ENCODE measurements at places on chromosomes 5 and 9. TPM values are rescaled to one million over a fixed set of nuclear protein-coding genes. Genes with fewer than 3 reads are reported as not detected.

The CD274 gene
- 3.1 TPM for total RNA-seq

The SUSD3 gene
- total RNA-seq: 4.1 TPM

The IFNK gene
- not detected for total RNA-seq

The PCDHB10 gene
- total RNA-seq: 0.17 TPM

The NR4A3 gene
- 0.08 TPM for total RNA-seq

The KIAA0825 gene
- 1.5 TPM for total RNA-seq

The CCDC180 gene
- 3.1 TPM for total RNA-seq

The KCNMB1 gene
- total RNA-seq: 0.14 TPM

The FOXI1 gene
- total RNA-seq: not detected

DNA sequence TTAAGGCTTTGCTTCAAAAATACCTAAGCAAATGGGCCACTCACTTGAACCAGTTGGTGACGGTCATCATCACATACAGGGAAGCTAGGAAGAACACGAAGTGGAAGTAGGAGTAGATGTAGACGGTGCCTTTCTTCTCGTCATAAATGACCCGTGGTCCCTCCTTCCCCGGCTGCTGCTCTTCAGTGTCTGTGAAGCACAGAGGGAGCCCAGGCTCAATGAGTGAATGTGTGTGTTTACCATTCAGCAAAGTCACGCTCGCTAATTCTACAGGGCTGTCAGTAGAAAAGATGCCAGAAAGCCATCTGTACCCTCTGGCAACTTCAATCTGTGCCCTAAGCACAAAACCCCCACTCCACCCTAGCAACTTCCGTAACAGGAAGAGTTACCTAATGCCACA, 109.8 kb downstream of the SERINC5 start:
- DNase-seq: no peak
- H3K4me1 ChIP-seq: no peaks in the 10 kb centered on the region
- no peak overlapping the region for H3K27ac ChIP-seq

DNA sequence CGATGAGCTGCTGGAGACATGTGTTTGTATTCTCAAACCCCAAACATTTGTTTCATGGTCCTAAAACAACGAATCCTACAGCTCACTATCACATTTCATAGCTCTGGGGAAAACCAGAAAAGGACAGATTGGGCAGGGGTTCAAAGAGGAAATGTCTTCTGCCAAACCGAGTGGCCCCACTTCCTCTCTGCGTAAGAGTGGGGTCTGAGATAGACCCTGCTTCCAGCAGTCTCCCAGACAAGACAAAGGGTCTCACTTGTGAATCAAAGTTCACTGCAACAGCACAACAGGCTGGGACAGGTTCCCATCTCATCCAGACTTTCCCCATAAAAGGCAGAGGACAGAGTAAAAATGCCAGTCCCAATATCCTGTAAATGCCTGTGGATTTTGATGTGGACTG, 276.2 kb upstream of the SLC24A2 start:
- H3K4me3 ChIP-seq: no peak overlapping the region
- H3K36me3 ChIP-seq: no peaks in the 10 kb centered on the region
- no peaks in the 10 kb centered on the region for H3K4me1 ChIP-seq
- H3K27me3 ChIP-seq: no peaks in the 10 kb centered on the region

- H3K4me3 ChIP-seq: no peak overlapping the region
- H3K27me3 ChIP-seq: peaks cover 3% of the 10 kb centered on the region
- H3K36me3 ChIP-seq: no peaks in the 10 kb centered on the region
- no peaks in the 10 kb centered on the region for H3K4me1 ChIP-seq
- no peak overlapping the region for H3K27ac ChIP-seq
These were observed 44.7 kb upstream of the DMAC1 start for GRCh38 chr9:7844242-7844641.

- no peaks in the 10 kb centered on the region for H3K36me3 ChIP-seq
- H3K4me1 ChIP-seq: no peaks in the 10 kb centered on the region
- no peak for DNase-seq
- no peak overlapping the region for H3K4me3 ChIP-seq
- no peak overlapping the region for H3K27ac ChIP-seq
These were observed 421.9 kb downstream of the CDH10 start for GRCh38 chr5:24222876-24223275.

- H3K27ac ChIP-seq: no peak overlapping the region
- no peak for DNase-seq
- no peaks in the 10 kb centered on the region for H3K36me3 ChIP-seq
These were observed 72.8 kb downstream of the MED27 start for GRCh38 chr9:132006677-132007370.

- DNase-seq: no peak
- H3K36me3 ChIP-seq: no peaks in the 10 kb centered on the region
- H3K27me3 ChIP-seq: no peaks in the 10 kb centered on the region
- H3K27ac ChIP-seq: no peak overlapping the region
- peaks cover 4% of the 10 kb centered on the region for H3K4me1 ChIP-seq
These were observed 27.7 kb upstream of the SCGB3A1 start for GRCh38 chr5:180618829-180619562.

GRCh38 chr9:92640398-92641091, 29.4 kb downstream of the IPPK start:
- peaks cover 76% of the 10 kb centered on the region for H3K36me3 ChIP-seq
- H3K27ac ChIP-seq: no peak overlapping the region
- H3K4me3 ChIP-seq: no peak overlapping the region
- no peaks in the 10 kb centered on the region for H3K4me1 ChIP-seq
- no peak for DNase-seq

DNA sequence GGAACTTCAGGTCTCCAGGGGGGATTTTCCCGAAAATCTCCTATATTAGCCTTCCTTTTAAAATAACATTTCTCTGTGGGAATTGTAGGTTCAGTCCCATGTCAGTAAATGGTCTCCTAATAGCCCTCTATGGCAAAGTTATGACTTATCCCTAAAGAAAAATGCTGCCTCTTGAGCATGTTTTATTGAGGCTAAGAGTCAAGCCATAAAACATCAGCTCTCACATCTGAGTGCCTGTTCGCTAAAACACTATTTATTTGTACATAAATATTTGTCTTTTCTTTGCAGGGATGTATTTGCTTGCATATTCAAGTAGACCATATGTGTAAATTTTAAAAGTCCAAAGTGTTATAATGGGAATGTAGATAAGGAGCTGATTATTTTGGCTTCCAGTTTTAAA, 160.4 kb downstream of the PRDM6 start:
- no peak overlapping the region for H3K27ac ChIP-seq
- no peak for DNase-seq
- H3K36me3 ChIP-seq: no peaks in the 10 kb centered on the region
- no peaks in the 10 kb centered on the region for H3K4me1 ChIP-seq

DNA sequence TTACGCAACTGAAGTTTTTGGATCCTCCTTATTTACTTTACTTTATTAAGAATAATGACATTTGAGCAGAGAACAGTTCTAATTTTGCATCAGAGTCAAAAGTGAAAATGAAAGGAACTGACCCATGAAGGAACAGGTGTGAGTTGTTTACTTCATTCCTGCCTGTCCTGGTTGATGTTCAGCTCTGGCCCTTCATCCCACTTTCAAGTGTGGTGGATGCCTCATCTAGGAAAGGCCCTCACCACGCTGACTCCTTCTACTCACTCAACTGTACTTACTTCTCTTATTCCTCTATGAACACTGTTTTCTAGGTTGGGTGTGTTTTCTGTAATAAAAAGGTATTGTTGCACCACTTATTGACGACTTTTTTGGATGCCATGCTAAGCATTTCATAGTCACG, 61.8 kb upstream of the PLEKHG4B start:
- H3K36me3 ChIP-seq: no peaks in the 10 kb centered on the region

GRCh38 chr5:71939452-71940230, 167.6 kb upstream of the MAP1B start:
- H3K27ac ChIP-seq: no peak overlapping the region
- no peaks in the 10 kb centered on the region for H3K4me1 ChIP-seq
- no peaks in the 10 kb centered on the region for H3K36me3 ChIP-seq
- no peak overlapping the region for H3K4me3 ChIP-seq
- DNase-seq: no peak
- peaks cover 3% of the 10 kb centered on the region for H3K27me3 ChIP-seq

- H3K36me3 ChIP-seq: no peaks in the 10 kb centered on the region
- no peak overlapping the region for H3K4me3 ChIP-seq
- no peak for DNase-seq
- no peaks in the 10 kb centered on the region for H3K4me1 ChIP-seq
- H3K27ac ChIP-seq: no peak overlapping the region
- no peaks in the 10 kb centered on the region for H3K27me3 ChIP-seq
These were observed 583.5 kb upstream of the TUSC1 start for GRCh38 chr9:26261503-26262330.

GRCh38 chr9:35616681-35617459, 1.3 kb downstream of the CD72 start:
- H3K4me1 ChIP-seq: no peaks in the 10 kb centered on the region
- no peaks in the 10 kb centered on the region for H3K36me3 ChIP-seq
- no peak for DNase-seq
- no peak overlapping the region for H3K4me3 ChIP-seq

DNA sequence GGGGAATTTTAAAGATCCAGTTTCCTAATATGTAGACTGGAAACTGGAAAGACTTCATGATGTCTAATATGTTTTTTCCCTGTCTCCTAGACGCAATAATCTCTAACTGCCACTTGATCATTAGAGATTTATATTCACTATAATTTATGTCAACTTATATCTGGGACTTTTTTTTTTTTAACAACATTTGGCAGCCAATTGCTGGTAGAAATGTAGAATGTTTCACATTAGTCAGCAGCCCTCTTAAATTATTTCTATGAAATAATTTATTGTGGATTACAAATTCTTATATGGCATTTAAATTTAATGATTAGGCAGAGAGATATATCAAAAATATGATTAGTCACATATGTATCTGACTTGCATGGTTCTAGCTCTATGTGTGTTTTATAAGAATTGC, 48.2 kb downstream of the TMEM174 start:
- H3K27ac ChIP-seq: no peak overlapping the region
- H3K4me1 ChIP-seq: peaks cover 3% of the 10 kb centered on the region
- H3K4me3 ChIP-seq: no peak overlapping the region
- DNase-seq: no peak

DNA sequence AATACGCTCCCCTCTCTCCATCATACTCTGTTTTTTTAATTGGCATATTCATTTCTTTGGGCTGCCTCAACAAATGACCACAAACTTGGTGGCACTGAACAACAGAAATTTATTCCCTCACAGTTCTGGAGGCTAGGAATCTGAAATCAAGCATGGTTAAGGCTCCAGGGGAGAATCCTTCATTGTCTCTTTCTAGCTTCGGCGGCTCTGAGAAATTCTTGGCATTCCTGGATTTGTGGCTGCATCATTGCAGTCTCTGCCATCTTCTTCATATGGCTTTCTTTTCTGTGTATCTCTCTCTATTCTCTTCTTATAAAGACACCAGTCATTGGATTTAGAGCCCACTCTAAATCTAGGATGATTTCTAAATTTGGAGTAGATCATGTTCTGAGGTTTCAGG, 10.9 kb upstream of the SLC24A2 start:
- DNase-seq: no peak
- no peak overlapping the region for H3K4me3 ChIP-seq
- no peak overlapping the region for H3K27ac ChIP-seq
- no peaks in the 10 kb centered on the region for H3K36me3 ChIP-seq
- no peaks in the 10 kb centered on the region for H3K27me3 ChIP-seq

- no peak overlapping the region for H3K4me3 ChIP-seq
- H3K27me3 ChIP-seq: no peaks in the 10 kb centered on the region
- no peaks in the 10 kb centered on the region for H3K4me1 ChIP-seq
- no peak overlapping the region for H3K27ac ChIP-seq
These were observed 51.2 kb downstream of the CHD1 start for GRCh38 chr5:98877600-98877999.
